ENCODE measurements at places on chromosomes 7 and 10.

DNA sequence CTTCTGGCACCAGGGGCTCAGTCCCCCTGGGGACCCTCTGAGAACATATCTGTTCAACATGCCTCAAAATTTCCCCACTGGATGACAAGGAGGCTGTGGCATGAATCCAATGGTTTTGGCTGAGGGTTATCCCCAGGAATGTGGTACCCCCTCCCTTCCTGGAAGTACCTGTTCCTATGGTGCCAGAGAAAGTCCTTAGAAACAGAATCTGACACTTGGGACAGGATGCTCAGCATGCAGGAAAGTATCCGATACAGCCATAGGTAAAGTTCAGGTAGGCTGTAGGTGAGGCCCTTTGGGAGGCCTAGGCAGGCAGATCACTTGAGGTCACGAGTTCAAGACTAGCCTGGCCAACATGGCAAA, 42.7 kb upstream of the A1CF start:
- DNase-seq, result no peak

GRCh38 chr7:150409300-150410030, 30.3 kb downstream of the ZNF775 start:
- no peak for DNase-seq

- DNase-seq, result peak; percentile 67
Measured at GRCh38 chr7:148883266-148884048, 634 bp downstream of the EZH2 start.

- no peak for DNase-seq
Measured at GRCh38 chr10:25048450-25048849, 32.0 kb downstream of the THNSL1 start.

GRCh38 chr10:49834201-49834600, 72.1 kb upstream of the OGDHL start:
- no peak for DNase-seq

- no peak for DNase-seq
Measured at GRCh38 chr10:44965651-44966097, 6.1 kb downstream of the RASSF4 start.

DNA sequence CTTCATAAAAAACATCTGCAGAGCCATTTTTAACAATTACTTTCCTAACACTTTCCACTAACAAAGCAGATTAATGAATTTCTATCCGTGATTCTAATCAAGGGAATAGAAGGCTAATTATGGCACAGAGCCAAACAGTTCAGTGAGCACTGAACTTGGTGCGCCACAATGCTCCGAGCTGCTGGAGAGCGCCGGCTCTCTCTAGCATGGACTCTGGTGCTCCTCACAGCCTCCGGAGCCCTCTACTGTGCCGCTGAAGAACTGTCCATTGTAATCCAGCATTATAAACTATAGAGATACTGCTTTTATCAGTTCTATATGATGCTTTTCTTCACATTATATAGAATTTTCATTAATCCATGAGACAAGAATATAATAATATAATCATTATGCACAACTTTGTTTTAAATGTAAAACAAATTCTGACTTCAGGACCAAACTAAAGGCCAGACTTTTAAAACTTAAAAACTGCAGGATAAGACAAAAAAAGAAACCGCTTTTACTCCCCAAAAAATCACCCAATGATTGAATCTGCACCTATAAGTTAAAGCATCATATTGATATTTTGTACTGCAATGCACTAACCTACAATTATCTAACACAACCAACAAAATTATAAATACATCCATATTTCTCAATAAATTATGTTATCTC, 123.6 kb downstream of the RNF32 start:
- no peak for DNase-seq
